Memory B cell (primary cell): ENCODE measurements at places on chromosomes 2 and 18.

DNA sequence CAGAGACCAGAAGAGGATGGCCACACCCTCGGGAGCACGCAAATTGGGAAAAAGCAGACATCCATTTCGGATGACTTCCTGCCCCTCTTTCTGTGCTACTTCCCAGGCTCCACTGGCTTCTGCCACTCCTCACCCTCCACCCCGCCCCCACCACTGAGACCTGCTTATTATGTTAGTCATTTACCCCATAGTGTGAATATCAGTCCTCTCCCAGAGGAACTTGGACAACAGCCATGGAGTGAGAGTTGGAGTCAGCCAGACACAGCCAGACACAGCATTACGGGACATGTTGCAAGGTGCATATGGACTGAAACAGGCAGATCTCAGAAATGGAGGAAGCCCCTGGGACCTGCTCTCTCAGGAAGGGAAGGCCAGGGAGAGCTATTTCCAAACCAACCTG, 51.8 kb downstream of the CTIF start:
- no peak for DNase-seq

GRCh38 chr18:59054496-59055287, 85.0 kb upstream of the SEC11C start:
- DNase-seq: no peak

GRCh38 chr2:196284144-196284844, 112.9 kb upstream of the STK17B start:
- DNase-seq: no peak

DNA sequence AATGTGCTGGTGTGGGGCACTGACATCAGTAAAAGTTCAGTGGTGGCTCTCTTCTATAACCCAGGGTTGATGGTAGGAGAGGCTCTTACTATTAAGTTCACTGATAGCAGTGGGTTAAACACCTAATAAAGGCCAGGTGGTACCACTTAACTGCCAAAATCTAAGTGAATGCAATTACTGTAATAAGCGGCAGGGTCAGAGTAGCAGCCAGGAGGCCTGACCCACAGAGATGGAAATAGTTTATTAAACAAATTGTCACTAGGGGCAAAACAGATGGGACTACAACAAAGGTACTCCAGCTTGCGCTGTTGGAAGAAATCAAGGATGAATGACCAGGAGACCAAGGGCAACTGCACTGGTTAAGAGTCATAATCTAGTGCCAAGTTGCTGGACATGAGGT, 26.6 kb downstream of the ZSWIM2 start:
- no peak for DNase-seq

DNA sequence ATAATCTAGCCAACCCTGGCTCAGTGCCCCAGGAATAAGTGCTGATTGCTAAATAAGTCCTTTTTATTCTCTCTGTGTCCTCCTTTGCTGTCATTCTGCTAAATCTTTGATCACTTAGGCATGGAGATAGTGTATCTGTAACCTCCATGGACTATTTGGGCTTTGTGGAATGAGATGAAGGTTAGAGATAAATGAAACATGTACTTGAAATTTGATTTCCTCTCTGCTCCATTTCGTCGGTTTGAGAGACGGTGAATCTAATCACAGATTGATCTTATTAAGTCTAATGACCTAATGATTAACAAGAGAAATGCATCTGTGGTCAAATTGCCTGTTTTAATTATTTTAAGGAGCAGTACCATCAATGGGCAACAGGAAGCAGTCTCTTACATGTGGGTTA, 159.2 kb downstream of the RIT2 start:
- no peak for DNase-seq

GRCh38 chr2:108623616-108624015, 89.3 kb downstream of the LIMS1 start:
- DNase-seq: no peak
